ENCODE measurements at places on chromosomes 3 and 15.

DNA sequence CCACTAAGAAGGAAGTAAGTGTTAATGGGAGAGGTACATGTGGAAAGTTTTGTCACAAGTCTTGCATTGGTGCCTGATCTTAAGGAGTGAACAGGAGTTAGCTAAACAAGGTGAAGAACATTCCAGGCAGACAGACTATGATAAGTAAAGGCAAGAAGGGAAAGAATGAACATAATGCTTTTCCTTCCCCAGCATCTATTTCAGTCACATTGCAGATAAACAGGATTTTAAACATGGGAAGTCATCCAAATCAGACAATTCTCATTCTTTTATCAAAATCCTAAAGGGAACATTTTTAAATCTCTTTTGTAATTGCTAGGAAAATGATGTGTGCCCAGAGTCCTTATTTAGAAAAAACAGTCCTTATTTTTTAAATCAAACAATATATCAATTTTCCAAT, 424.6 kb downstream of the FGF12 start:
- peak; percentile 20 for DNase-seq

GRCh38 chr3:145355206-145355605, 805.8 kb downstream of the PLOD2 start:
- DNase-seq, result no peak

DNA sequence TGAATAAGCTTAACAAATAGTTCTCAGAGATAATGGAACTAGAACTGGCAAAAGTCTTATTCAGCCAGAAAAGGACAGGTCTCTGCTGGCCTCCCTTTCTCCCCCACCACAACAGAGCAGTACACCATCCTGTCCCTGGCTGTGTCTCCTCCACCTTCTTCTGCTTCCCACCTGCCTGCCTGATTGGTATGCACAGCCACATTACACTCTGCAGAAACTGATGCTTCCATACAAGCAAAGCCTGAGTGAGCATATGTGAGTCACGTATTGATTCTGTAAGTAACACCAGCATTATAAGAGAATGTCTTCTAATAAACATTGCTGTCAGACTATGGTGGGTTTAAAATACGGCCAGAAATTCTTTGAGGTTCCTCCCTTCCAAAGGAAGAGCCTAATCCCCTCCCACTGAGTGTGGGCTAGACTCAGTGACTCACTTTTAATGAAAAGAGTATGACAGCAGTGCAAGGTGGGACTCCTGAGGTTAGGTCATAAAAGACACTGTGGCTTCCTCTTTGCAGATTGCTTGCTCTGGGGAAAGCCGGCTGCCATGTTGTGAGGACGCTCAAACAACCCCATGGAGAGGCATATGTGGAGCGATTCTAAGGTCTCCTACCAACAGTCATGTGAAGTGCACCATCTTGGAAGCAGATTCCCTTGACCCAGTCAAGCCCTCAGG, 44.4 kb downstream of the ANXA2 start:
- DNase-seq, result no peak

DNA sequence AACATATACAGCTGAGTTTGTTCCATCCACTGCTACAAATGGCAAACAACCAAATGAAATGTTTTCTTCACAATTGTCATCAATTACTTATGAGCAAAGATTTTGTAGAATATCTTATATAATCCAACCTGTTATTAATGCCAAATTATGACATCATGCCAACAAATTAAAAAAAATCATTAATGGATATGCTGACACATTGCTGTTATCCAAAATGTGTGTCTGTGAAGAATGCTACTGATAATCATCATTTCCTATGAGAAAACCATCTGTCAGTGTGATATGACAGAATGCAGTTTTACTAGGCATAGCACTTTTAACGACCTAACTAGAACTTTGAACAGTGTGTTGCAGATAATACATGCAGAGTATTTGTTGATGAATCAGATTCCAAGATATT, 556.5 kb upstream of the KCNMB2 start:
- DNase-seq, result no peak

- DNase-seq, result no peak
Measured at GRCh38 chr15:47516558-47516957, 200.7 kb upstream of the SEMA6D start.

DNA sequence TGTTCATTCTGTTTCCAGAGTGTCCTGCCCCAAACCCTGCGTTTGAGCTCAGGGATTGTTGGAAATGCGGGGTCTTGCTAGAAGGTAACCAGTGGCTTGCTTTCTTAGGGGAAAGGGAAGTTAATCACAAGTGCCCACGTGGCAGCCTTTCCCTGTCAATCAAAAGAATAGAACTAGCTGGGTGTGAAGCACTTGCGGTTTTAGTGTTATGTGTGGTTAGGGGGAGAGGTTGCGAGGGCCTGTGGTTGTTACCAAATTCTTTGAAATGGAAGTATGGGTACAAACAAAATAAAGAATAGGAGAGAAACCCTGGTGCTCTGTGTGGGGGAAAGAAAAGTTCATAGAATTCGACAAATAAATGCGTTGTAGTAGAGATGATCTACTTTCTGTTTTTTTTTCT, 67.6 kb downstream of the FNDC3B start:
- DNase-seq, result no peak

GRCh38 chr3:127043041-127043641, 60.2 kb downstream of the PLXNA1 start:
- no peak for DNase-seq

DNA sequence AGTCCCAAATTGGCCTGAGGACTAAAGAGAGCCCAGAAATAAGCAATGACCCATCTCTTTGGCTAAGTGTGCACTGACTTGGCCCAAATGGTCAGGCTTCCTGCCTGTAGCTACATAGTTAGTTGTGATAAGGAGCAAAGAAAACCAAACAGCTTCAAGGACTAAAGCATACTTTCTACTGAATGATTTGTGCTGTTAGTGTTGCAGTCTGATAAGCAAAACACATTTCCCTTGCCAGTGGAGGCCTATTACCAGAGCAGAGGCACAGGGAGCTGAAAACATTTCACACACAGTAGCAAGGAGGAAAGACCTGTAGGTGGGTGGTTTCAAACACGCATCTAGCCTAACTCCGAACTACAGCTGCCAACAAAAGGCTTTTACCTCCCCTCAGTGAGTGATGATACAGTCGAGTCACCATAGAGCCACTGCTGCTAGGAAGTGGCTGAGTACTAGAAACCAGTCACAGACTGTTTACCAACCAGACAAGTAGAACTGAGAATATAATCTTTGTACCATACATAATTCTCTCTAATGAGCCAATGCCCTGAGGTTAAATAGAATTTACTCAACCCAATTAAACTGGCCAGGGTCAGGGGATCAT, 222.3 kb upstream of the THBS1 start:
- no peak for DNase-seq

DNA sequence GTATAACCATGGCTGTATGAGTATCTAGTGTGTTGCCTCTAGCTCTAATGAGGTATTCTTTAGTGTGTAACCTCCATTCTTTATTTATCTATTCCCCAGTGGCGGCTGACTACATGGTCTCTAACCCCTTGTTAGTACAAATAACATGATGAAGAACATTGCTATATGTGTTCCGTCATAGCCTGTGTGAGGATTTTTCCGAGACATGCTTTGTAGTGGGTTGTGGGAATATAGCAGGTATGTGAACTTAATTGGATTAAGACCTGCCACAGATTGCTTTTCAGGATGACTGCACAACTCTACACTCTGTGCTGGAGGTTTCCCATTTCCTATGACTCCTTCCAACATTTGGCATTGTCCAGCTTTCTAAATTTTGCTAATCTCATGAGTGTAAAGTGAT, 563.4 kb downstream of the ROBO1 start:
- peak; percentile 16 for DNase-seq

DNA sequence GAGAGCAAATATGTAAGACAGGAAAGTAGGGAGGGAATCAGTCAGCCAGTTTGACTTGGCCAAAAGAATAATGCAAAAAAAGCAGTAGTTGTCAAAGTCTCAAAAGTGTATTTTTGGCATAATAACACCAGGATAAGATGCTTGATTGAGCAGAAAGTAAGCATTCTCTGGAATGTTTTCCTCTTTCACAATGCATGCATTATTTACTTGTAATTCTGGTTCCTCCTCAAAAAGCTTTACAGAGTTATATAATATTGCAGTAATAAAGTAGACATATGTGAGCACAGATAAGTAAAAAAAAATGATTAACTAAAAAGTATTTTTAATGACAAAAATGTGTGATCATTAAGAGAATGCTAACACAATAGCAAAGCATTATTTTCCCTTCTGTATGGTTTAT, 285.9 kb upstream of the BCHE start:
- no peak for DNase-seq

DNA sequence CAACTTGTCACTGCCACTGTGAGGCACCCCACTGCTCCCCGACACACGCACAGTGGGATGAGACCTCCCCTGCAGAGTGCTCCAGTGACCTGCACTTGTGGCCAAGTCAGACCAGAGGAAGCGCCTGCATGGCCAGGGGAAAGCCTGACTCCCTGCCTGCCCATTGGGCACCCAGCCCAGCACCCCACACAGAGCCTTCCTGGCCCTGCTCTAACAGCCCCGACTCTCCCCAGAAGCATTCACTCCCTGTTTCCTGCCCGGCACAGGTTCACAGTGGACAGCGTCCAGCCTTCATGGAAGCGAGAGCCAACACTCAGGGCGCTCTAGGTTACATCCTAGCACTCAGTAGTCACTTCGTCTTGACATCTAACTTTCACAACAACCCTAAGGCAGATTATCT, 27.8 kb downstream of the RBPMS2 start:
- peak; percentile 27 for DNase-seq

DNA sequence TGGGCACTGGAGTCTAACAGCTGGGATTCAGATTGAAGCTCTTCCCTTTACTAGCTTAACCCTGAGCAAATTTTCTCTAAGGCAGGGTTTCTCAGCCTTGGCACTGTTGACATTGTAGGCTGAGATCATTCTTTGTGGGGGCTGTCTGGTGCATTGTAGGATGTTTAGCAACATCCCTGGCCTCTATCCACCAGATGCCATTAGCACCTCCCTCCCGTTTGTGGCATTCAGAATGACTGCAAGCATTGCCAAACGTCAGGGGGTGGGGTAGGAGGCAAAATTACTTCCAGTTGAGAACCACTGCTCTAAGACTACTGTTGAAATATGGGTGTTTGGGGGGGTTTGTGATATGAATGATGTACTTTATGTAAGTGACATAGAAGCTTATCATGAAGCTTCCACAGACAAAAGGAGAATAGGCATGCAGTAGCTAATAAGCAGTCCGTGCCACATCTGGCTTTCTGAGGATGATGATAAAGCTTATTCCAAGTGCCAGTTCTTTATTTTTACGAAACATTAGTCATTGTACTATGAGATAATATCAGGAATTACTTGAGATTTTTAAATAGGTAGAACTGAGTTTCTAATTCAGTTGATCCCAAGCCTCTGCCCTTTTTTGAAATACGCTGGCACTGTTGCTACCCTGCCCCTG, 39.3 kb downstream of the NKIRAS1 start:
- no peak for DNase-seq
